ENCODE measurements at places on chromosomes 6 and 20.

DNA sequence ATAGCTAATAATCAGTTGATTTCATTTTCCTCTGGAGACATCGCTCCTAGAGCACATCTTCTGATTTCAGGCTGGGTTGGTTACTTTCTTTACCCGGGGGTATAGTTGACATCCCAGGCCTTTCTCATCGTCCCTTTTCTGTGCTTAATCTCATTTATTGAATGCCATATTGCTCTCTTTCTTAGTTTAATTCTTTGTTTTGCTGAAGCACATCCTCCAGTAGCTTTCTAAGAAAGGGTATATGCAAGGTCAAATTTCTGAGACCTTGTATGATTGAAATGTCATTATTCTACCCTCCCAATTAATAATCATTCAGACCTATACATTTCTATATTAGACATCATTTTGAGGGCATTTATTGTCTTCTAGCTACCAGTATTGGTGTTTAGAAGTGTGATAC, 2.6 kb upstream of the C20orf141 start:
- no peak for DNase-seq

GRCh38 chr20:60057123-60057865, 99.1 kb downstream of the CDH26 start:
- peak; percentile 83 for DNase-seq

- DNase-seq = no peak
Measured at GRCh38 chr6:104400844-104401243, 458.9 kb downstream of the HACE1 start.

- DNase-seq = no peak
Measured at GRCh38 chr6:18467741-18468502, 80.8 kb downstream of the RNF144B start.

GRCh38 chr6:23349521-23350147, 776.4 kb upstream of the NRSN1 start:
- DNase-seq = no peak

DNA sequence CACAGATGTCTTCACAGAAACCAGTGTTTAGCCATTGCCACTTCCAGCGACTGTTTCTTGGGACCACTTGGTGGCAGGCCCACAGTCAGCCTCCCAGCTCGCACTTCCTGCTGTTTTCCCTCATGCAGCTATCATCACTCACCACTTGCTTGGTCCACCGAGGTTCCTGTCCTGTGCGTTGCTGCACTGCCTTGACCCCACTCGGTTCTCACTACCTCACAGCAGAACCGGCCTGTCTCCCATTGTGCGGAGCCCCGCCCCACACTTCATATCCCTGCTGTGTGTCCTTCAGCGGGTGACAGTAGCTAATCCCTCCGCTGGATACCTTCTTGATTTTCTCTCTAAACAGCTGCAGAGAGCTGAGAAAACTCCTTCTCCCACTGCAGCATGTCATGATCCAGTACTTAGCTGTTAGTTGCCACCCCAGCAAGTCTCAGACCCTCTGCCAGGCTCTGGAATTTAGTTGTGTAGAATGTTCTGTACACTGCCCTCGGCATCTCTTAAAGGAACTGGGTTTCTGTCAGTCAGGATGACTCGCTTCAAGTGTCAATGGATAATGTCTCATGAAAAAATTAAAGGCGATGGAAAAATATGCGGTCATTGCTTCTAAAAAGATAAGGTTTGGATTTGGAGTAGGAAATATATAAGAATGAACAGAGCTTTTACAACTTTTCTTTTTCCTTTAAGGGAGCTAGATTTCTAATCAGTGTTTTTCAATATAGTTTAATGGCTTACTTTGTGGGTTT, 208.0 kb downstream of the FARS2 start:
- DNase-seq = no peak

DNA sequence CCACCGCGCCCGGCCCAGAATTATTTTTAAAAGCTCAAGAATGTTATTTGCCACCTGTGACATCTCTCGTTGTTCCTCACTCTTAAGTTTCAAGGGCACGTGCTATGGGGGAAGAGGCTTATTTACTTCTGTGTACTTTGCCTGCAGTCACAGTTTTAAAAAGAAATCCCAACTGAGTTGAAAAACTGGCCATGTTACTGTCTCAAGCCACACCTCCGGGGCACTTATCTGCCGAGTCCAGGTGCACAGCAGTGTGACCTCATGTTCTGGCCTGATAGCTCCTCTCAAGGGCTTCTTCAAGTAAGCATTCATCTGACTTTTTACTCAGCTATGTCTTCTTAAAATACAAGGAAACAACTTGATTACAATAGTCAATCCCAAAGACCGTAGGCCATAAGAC, 34.5 kb downstream of the SHLD1 start:
- peak; percentile 50 for DNase-seq

- DNase-seq = no peak
Measured at GRCh38 chr6:11525468-11526155, 11.9 kb upstream of the TMEM170B start.

DNA sequence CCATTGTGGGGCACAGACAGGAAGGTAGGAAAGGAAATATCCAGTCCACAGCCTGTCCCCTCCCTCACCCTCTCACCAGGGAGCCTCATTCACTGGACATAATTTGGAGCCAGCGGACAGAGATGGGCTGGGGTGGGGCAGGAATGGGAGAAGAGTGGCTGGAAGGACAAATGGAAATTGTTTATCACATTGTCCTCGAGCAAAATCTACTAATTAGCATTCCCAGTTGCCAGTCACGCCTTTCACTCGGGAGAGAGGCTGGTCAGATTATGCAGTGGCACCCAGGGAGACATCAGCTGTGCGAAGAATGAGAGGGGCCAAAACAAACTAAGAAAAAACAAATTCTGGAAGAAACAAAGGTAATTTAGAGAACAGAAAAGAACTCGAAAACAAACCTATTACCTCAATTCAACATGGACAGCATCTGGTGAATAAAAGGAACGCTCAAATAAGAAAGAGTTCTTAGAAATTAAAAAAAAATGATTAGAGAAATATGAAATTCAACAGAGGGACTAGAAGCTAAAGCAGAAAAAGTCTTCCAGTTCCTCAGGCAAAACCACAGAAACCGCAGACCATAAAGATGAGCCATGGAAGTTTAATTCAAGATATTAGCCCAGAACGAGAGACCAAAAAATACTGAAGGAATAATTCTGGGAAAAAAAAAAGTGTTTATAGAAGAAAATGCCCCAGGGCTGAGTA, 108.5 kb upstream of the RALGAPA2 start:
- no peak for DNase-seq

GRCh38 chr20:38284893-38285444, 19.0 kb upstream of the BPI start:
- no peak for DNase-seq

DNA sequence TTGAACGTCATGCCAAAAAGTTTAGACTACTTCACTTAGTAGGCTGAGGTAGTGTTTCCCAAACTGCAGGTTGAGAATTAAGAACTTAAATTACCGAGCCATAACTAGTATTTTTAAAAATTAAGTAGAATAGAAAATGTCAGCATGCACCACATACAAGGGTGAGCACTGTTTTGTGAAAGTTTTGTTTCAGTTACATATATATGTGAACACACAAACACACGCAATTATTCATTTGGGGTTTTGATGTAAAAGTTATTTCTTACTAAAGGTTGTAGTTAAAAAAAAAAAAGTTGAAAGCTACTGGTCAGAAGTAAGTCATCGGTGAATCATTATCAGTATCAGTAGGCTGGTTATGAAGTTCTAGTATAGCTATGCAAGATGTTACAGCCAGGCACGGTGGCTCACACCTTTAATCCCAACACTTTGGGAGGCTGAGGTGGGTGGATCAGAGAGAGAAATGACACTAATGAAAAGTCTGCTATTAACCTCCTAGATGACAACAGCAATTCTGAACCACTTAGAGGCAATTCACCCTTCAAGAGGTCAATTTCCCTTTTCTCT, 24.1 kb downstream of the FASTKD5 start:
- DNase-seq = no peak

GRCh38 chr6:124955108-124955856, 7.0 kb upstream of the RNF217 start:
- no peak for DNase-seq

DNA sequence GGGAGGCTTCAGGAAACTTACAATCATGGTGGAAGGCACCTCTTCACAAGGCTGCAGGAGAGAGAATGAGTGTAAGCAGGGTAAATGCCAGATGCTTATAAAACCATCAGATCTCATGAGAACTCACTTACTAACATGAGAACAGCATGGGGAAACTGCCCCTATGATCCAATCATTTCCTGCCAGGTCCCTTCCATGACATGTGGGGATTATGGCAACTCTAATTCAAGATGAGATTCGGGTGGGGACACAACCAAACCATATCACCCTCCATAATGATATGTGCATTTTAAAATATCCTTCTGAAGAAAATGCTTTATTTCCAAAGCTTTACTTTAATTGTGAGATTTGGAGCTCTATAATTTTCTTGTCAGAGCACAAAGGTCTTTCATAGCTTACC, 154.1 kb upstream of the CENPW start:
- no peak for DNase-seq

DNA sequence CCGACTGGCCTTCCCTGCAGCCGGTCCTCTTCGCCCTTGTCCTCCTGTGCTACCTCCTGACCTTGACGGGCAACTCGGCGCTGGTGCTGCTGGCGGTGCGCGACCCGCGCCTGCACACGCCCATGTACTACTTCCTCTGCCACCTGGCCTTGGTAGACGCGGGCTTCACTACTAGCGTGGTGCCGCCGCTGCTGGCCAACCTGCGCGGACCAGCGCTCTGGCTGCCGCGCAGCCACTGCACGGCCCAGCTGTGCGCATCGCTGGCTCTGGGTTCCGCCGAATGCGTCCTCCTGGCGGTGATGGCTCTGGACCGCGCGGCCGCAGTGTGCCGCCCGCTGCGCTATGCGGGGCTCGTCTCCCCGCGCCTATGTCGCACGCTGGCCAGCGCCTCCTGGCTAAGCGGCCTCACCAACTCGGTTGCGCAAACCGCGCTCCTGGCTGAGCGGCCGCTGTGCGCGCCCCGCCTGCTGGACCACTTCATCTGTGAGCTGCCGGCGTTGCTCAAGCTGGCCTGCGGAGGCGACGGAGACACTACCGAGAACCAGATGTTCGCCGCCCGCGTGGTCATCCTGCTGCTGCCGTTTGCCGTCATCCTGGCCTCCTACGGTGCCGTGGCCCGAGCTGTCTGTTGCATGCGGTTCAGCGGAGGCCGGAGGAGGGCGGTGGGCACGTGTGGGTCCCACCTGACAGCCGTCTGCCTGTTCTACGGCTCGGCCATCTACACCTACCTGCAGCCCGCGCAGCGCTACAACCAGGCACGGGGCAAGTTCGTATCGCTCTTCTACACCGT, 6.1 kb downstream of the UBD start:
- DNase-seq = no peak

DNA sequence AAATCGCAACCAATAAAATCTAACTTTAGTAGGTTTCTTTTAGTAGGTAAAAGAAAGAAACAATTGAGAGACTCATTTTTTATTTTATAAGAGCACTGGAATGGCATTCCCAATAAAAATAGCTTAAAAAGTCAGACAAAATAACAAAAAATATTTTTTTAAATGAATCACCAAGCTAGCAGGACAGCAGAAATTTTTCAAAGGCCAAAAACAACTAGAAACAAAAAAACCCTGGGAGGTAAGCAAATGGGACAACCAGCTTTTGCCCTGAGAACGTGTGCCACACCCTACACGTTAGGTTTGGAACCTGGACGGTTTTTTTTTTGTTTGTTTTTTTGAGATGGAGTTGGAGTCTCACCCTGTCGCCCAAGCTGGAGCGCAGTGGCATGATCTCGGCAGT, 19.6 kb downstream of the GPLD1 start:
- no peak for DNase-seq

GRCh38 chr6:108598305-108598863, 37.7 kb downstream of the FOXO3 start:
- no peak for DNase-seq

DNA sequence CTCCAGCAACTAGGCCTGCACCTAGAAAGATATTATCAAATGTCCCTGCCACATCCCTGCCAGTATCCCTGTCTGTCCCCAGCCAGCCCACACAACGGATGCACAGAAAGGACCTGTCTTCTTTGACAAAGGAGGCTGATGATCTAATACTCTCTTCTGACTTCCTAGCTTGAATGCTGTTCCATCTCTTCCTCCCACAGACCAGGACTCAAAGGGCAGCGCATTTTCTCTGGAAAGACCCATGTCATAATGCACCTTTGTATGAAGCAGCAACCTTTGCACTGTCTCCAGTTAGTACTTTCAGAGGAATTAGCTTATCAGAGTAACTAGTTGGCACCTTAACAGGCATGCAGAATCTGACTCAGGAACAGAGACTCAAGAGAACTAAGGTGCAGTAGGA, 53.3 kb upstream of the TAF8 start:
- DNase-seq = no peak

DNA sequence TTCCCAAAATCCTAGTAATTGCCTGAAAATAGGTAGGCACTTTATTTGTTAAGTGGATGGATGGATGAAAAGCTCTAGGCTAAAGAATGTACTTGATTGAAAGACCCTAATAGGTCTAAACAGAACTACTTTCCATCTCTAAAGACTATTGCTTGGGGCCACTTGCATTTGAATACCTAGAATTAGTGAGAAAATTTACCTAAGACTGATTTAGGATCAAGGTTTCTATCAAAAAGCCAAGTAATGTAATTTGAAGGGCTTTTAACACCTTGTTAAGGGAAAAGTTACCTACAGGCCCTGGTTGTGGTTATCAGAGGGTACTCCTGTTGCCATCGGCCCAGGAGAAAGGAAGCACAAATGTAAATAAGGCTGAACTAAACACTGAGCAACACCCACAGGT, 580.7 kb downstream of the LMBRD1 start:
- peak; percentile 29 for DNase-seq

GRCh38 chr6:106022801-106023200, 63.3 kb upstream of the PRDM1 start:
- no peak for DNase-seq

GRCh38 chr6:70396796-70397729, 16.2 kb upstream of the FAM135A start:
- DNase-seq = no peak

DNA sequence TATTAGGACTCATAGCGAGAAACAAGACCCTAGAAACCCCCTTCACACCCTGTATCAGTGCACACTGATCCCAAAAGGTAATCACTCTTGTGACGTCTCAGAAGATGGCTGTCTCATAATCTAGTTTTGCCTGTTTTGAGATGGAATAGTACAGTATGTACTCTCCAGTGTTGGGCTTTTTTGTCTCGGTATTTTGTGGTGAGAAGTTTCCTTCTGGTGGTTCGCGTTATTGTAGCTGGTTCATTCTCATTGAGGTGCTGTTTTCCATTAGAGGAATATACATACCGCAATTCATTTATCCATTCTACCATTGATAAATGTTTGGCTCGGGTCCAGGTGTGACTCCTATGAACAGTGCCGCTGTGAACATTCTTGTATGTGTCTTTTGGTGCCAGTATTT, 27.9 kb upstream of the MAP3K4 start:
- no peak for DNase-seq

- no peak for DNase-seq
Measured at GRCh38 chr6:11380969-11381744, 148.7 kb upstream of the NEDD9 start.

- DNase-seq = no peak
Measured at GRCh38 chr6:170058878-170059485, 231.9 kb downstream of the DLL1 start.

- DNase-seq = no peak
Measured at GRCh38 chr6:154932515-154933027, 62.5 kb upstream of the TIAM2 start.

GRCh38 chr6:89139509-89140346, 6.1 kb upstream of the PM20D2 start:
- DNase-seq = no peak
